ENCODE measurements at places on chromosomes 6 and 20.

- no peak for DNase-seq
Measured at GRCh38 chr20:44843876-44844275, 33.5 kb upstream of the RIMS4 start.

- DNase-seq: no peak
Measured at GRCh38 chr20:6599876-6600735, 167.4 kb upstream of the BMP2 start.

- DNase-seq: no peak
Measured at GRCh38 chr6:168660400-168660945, 219.5 kb downstream of the SMOC2 start.

DNA sequence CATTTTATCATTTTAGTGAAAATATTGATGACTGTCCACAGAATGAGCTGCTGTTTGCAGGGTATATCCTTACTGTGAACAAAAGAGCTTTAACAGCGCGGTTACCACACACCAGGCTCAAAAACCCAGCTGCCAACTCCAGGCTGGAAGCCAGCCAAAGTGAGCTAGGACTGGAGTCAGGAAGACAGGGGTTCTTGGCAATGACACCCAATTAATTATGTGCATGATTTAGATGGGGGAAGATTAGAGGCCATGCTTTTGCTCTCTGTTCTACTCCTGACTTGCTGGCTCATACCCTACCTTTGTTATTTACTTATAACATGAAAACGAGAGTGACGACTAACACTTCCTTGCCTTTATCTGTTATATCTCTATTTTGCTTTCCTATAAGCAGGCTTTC, 128.9 kb upstream of the SHLD1 start:
- no peak for DNase-seq
